ENCODE measurements at places on chromosomes 4 and X.

DNA sequence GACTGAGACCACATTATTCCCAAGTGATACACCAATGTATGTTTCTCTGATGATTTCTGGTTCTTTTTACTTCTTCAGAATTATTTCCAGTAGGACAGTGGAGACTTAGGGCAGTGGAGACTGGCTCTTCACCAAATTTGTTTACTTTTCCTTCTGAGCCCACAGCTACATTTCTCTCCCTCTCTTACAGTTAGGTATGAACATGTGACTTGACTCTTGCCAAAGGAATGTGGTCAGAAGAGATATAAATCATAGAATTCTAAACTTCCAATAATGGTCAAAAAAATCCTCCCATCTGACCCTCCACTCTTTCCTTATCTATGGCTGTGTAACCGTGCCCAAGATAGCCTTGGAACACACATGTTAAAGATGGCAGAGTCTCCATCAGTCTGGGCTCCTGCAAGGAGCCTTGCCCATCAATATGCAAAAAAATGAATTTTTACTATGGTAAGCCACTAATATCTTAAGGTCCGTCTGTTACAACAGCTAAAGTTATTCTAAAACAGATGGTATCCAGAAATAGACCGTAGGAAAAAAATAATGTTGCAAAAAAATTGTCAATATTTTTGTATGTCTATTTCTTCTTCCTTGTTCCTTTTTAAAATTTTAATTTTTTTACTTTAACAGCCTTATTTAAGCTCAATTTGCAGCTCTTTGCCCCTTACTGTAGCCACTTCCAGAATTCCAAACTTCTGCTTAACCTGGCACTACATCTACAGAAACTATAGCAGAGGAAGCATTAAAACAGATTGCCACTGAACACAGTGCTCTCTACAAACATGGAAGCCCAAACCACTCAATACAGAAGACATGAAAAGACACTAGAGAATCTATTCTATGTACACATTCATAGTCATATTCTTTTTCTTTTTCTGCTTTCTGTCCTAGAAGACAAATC lies 260.7 kb downstream of the COL25A1 start:
- DNase-seq, result no peak

GRCh38 chrX:74511704-74512103 lies 90.4 kb downstream of the SLC16A2 start:
- DNase-seq, result no peak

DNA sequence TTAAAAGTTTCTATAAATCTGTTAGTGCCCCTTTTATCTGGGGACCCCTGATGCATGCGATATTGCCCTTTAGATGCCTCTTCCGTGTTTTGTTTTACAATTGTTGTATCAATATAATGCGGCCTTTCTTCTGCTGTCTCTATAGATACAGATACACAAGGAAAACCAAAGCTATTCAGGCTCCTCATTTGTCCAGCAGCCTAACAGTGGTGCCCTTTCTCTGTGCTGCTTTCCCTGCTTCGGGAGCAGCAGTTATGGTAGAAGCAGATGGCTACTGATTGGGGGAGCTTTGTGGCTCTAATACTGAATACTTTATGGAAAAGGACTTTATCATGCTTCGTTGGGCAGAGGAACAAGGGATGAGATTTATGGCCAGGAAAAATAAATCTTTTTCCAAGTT lies 10.6 kb upstream of the PRDM8 start:
- no peak for DNase-seq

DNA sequence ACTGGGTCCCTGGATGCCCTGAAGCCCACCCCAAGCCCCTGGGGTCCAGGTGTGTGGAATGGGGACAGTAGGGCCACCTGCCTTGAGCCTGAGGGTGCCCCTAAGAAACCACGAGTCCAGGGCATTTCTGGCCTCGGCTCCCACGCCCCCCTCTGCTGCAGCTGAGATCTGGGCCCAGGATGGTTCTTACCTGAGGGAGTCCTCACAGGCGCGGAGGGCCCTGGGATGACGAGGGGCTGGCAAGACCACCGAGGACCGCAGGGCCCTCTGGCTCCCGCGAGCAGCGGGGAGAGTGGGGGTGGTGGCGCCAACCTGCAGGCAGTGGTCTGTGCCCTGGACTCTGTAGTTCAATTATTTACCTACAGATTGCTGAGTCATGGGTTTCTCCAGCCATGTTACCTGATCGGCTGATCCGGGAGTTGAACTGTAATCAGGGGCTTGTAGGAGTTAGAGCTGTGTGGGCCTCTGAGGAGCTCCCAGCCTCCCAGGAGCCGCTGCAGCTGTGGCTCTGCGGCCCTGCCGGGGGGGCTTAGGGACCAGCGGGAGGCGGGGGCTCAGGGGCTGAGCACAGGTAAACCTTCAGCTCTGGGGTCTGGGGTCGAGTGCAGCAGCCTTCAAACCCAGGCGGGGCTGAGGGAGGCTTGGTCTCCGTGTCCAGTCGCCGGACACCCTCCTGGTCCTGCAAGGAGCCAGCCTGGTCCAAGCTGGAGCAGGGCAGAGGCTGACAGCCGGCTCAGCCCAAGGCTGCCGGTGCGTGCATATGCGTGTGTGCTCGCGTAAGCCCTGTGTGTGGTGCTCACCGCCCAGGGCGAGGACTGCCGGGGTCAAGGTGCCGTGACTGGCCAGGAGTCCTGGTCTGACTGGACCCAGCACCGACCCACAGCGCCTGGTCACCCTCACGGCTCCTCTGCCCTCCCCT lies at the start of gene SLC26A1:
Gene SLC26A1 (minus strand): TSS at position 294 of the 919 bp plus-strand sequence. CDS start 1,701 bp downstream, outside the sequence.
- DNase-seq, result no peak

GRCh38 chr4:16227462-16227868 lies 1.2 kb upstream of the TAPT1 start:
- peak; percentile 62 for DNase-seq

DNA sequence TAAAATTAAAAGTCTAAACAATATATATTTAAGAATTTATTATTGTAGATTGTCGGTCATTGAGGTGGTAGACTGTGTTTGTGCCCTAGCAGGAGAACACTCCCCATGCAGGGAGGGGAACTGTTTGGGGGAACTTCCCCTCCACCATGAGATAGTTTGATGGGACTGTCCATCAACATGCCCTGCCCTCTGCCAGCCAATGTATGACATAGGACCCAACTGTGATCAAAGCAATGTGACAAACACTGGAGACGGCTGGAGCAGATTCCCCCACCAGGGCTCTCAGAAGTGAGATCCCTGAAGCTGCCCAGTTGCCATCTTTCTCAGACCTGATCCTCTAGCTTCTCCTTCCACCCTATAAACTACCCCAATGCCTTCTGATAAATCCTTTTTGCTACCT lies 44.9 kb downstream of the SH3KBP1 start:
- no peak for DNase-seq

- DNase-seq, result no peak
Observed at GRCh38 chrX:7286168-7286837, 138.3 kb upstream of the PUDP start.

DNA sequence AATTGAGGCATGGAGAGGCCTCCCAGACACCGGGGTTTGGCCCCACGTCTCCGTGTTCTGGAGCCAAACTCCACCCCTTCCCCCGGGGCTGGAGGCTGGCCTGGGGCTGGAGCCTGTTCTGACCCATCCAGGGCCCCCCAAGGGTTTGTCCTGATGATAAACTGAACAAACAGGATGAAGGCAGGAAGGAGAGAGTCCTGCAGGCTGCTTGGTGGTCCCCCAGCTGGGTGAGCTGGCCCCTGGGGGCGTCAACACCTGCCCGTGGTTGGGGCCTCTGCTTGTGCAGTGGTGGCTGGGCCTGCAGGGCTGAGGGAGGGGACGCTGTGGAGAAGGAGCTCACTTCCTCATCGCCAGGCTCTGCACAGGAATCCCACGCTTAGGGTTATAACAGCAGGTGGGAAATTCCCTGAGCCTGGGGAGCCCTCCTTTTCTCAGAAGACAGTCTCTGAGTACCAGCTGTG lies 2.3 kb downstream of the SH3TC1 start:
- no peak for DNase-seq

GRCh38 chr4:64174247-64174882 lies 234.9 kb downstream of the TECRL start:
- DNase-seq, result no peak

- DNase-seq, result no peak
Observed at GRCh38 chr4:6494431-6495295, 22.2 kb upstream of the PPP2R2C start.

GRCh38 chr4:87052615-87053014 lies 117.8 kb downstream of the AFF1 start:
- no peak for DNase-seq

DNA sequence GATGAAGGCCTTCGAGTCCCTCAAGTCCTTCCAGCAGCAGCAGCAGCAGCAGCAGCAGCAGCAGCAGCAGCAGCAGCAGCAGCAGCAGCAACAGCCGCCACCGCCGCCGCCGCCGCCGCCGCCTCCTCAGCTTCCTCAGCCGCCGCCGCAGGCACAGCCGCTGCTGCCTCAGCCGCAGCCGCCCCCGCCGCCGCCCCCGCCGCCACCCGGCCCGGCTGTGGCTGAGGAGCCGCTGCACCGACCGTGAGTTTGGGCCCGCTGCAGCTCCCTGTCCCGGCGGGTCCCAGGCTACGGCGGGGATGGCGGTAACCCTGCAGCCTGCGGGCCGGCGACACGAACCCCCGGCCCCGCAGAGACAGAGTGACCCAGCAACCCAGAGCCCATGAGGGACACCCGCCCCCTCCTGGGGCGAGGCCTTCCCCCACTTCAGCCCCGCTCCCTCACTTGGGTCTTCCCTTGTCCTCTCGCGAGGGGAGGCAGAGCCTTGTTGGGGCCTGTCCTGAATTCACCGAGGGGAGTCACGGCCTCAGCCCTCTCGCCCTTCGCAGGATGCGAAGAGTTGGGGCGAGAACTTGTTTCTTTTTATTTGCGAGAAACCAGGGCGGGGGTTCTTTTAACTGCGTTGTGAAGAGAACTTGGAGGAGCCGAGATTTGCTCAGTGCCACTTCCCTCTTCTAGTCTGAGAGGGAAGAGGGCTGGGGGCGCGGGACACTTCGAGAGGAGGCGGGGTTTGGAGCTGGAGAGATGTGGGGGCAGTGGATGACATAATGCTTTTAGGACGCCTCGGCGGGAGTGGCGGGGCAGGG lies 568 bp downstream of the HTT start:
- DNase-seq, result peak; percentile 66

DNA sequence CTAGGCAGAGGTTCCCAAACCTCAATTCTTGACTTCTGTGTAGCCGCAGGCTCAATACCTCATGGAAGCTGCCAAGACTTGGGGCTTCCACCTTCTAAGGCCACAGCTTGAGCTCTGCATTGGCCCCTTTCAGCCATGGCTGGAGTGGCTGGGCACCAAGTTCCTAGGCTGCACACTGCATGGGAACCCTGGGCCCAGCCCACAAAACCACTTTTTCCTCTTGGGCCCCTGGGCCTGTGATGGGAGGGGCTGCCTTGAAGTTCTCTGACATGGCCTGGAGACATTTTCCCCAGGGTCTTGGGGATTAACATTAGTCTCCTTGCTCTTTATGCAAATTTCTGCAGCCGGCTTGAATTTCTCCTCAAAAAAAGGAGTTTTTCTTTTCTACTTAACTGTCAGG lies 14.0 kb upstream of the LOC101059915 start:
- DNase-seq, result no peak

DNA sequence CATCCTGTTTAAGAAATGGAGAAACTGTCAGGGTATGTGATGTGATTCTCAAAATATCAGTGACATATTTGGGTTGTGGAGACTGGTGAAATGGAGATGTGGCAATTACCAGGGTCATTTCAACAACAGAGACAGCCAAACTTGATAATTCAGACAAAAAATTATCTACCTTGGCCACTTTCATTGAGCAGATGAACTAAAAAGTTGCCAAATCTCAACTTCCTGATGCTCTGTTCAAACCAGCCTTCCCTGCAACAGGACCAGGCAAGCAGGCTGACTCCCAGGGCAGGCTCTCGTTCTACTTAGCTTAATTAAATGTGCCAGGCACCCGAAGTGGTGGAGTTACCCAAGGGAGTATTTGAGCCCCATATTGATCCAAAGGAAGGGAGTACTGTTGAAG lies 199.6 kb downstream of the AFF2 start:
- DNase-seq, result no peak

- DNase-seq, result peak; percentile 94
Observed at GRCh38 chr4:185471235-185472102, at the start of gene CCDC110. TSS of gene CCDC110 (minus strand) at chr4:185471733. CDS start at chr4:185471683, 50 bp downstream.

GRCh38 chr4:41512596-41512995 lies 25.4 kb upstream of the LIMCH1 start:
- DNase-seq, result no peak

GRCh38 chrX:1491851-1492349 lies 39.2 kb upstream of the ASMTL start:
- no peak for DNase-seq

- DNase-seq, result no peak
Observed at GRCh38 chr4:115272185-115272584, 158.8 kb upstream of the NDST4 start.

DNA sequence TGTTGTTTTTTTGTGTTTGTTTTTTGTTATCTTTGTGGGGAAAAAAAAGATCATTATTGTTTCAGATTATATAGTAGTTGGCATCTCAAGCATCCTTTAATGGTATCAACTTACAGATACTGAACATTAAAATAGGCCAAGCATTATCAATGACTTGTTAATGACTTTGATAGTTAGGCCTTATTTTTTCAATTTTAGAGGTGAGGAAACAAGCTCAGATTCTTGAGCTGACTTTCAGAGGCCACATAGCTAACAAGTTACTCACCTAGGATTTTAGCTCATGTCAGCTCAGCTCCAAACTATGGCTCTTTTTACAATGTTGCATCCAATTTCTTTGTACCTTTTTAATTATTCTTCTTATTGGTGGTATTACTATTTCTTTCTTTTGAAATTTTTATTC lies 471 bp upstream of the PLAC8 start:
- no peak for DNase-seq

- no peak for DNase-seq
Observed at GRCh38 chr4:110484767-110485166, 8.8 kb downstream of the ENPEP start.

- no peak for DNase-seq
Observed at GRCh38 chr4:79603681-79604080, 195.7 kb upstream of the GK2 start.

DNA sequence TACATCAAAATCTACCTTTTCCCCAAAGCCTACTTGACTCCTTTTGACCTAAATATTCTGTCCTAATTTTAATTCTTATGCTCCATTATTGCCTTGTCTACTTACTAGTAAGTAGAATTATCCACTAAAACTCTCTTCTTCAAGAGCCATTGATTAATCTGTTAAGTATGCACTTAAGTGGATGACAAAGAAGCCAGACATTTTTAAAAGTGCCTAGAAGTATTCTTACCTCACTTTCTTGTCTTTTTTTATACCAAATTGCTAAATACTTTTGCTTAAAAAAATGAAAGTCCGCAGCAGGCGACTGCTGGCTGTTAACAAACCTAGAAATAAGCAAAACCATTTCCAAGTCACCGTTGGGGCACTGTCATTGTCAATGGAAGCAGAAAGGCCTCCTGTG lies 20.1 kb upstream of the FRMPD4 start:
- DNase-seq, result no peak

Measured in Right ventricle myocardium superior (tissue), 1 donor.